ENCODE measurements at places on chromosomes 1 and 21.

GRCh38 chr1:184608581-184608980, 146.1 kb downstream of the EDEM3 start:
- no peak for DNase-seq

DNA sequence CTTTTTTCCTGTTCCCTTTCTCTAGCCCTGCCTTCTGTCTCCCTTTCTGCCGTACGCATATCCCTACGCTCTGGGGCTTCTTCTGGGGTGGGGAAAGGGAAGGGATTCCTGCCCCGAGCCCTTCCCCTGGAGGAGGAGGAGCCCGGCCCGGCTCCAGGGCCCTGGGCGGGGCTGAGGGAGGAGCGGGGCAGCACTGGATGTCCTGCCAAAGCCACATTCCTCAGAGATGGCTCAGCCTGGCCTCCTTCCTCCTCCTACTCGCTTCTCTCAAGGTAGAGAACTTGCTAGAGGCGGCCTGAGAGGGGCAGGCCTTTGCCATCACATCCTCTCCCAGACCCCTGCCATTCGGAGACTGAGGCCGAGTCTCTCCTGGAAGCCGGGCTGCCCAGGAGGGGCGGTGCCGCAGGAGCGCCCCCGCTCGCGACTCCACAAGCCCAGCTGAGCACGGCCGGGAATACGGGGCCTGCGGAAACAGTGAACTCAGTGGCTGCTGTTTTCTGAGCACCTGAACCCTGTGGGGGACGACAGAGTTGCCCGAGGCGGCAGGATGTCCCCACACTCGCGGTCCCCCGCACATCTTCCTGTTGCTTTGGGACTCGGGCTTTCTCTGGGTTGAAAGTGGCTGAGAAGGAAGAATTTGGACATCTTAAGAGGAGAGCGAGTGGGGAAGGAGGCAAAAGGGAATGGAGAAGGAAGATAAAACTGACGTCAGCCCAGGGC, 12.2 kb downstream of the ADAMTSL4 start:
- peak; percentile 57 for DNase-seq

GRCh38 chr1:89276690-89277089, 4.0 kb upstream of the GBP5 start:
- DNase-seq = no peak

DNA sequence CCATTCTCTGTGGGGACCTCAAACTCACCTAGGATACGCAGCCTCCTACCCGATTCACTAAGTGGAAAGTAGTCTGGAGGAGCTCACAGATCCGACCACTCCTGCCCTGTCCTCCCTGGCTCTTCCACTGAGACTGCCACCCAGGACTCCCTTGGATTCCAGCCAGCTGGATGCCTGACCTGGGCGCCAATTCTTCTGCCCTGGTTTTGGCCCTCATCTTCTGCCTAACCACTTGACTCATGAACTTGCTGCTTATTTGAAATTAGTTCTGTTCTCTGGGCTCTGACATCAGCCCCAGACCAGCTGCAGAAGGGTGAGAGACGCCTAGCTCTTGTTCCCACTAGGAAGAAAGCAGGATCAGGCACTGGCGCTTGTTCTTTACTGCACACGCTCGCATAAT, 48.9 kb downstream of the SLC35D1 start:
- DNase-seq = no peak

- DNase-seq = no peak
Observed at GRCh38 chr1:18041685-18042355, 65.8 kb upstream of the IGSF21 start.

- no peak for DNase-seq
Observed at GRCh38 chr1:228081144-228081543, 1.4 kb upstream of the ARF1 start.

GRCh38 chr1:185693654-185694053, 40.5 kb upstream of the HMCN1 start:
- no peak for DNase-seq

DNA sequence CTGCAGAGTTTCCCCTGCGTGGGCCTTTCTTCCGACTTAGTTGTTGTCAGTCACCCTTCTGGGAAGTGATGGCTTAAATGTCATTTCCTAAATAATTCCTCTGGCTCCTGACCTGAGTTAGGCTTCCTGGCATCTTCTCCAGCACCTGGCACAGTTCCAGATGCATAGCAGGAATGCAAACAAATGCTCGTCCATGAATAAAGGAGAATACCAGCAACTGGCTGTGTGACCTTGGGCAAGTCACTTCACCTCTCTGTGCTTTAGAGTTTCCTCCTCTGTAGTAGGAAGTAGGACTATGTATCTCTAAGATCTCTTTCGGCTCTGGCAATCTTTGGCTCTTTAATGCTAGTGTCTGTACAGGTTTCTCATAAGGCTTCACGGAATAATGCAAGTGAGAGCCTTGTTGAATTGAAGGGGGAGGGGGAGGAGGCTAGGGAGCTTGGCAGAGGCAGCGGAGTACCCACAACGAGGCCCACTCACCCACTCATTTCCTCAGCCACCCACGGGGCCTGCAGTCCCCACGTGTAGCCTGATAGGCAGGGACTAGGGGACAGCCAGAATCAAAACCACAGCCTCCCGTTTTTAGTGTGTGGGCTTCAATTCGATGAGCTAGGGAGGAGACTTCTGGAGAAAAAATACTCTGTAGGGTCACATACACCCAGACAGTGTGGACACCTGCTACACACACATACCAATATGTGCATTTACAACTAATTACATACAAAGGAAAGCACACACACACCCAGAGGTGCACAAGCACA, 48.1 kb downstream of the TENT5C start:
- DNase-seq = no peak

DNA sequence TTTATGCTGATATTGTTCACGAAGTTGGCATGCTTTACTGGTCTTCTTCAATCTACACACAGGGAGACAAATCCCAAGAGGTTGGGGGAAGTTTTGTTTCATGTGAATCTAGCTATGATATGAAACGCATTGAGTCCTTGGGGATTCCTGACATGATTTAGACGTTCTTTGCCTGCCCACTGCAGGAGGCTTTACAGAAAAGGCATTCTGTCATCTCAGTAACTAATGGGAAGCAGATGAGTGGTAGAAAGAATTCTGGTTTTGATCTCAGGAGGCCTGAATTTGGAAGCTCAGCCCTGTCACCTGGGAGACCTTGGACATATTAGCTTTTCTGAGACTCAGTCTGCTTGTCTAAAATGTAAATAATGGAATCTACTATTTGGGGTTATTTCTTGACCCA, 383.0 kb upstream of the NFIA start:
- no peak for DNase-seq

GRCh38 chr1:218024211-218024720, 260.8 kb upstream of the RRP15 start:
- no peak for DNase-seq

GRCh38 chr1:64469977-64470664, at the start of gene CACHD1:
Gene CACHD1 (plus strand): TSS chr1:64470129. CDS start chr1:64470745, 616 bp downstream.
- peak; percentile 33 for DNase-seq
